ENCODE measurements at places on chromosomes 3 and 15. TPM values are rescaled to one million over a fixed set of nuclear protein-coding genes. Genes with fewer than 3 reads are reported as not detected.

Gene VPS18
- 18.3 TPM for total RNA-seq

Gene RBPMS2
- 6.5 TPM for total RNA-seq

Gene STRC
- total RNA-seq: 0.06 TPM

Gene TNIK
- 3.0 TPM for total RNA-seq

Gene LMLN
- 2.5 TPM for total RNA-seq

Gene EPM2AIP1
- 5.4 TPM for total RNA-seq

Gene PIERCE2
- total RNA-seq: 4.7 TPM

Gene GOLGA8O
- 0.27 TPM for total RNA-seq

Gene TM4SF18
- 40.4 TPM for total RNA-seq

Gene TRIM42
- not detected for total RNA-seq

Gene CIDEC
- 10.4 TPM for total RNA-seq

Gene POLR2H
- 69.1 TPM for total RNA-seq

Gene IQCF5
- total RNA-seq: not detected
